ENCODE measurements at places on chromosomes 12 and 14.

DNA sequence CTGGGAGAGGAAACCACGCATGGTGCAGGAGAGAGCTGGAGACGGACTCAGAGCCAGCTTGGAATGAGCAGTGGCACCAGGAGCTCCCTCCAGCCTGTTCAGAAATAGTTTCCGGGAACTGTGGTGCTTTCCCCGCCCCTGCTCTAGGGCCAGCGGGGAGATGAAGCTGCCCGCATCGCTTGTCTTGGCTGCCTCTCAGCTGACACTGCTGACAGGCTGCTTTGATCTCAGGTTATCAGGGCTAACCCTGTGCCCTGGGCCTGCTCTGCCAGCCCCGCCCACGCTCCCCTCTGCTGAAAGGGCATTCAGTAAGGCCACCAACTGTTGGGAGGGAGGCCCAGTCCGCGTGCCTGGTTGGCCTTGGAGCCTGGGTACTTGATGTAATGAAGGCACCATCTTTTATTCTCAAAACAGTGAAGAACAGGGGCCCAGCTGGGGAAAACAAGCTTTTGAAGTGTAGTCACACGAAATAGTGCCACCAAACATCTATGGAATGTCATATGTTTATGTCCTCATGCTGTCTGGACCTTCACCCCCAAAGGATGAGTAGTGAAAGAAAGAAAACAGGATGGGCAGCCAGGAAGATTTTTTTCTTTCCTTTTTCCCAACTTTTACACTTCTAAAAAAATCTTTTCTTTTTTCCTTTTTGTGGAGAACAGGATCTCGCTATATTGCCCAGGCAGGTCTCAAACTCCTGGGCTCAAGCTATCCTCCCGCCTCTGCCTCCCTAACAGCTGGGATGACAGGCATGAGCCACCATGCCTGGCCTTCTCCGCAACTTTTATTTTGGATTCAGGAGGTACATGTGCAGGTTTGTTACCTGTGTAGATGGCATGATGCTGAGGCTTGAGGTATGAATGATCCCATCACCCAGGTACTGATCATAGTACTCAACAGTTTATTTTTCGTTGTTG, 115.9 kb upstream of the TBX3 start:
- DNase-seq = peak; percentile 66

- DNase-seq = no peak
These were observed 246.9 kb upstream of the TMEM132C start for GRCh38 chr12:128019996-128020544.

- DNase-seq = peak; percentile 63
These were observed 17.3 kb upstream of the RFLNA start for GRCh38 chr12:124277394-124278241.

DNA sequence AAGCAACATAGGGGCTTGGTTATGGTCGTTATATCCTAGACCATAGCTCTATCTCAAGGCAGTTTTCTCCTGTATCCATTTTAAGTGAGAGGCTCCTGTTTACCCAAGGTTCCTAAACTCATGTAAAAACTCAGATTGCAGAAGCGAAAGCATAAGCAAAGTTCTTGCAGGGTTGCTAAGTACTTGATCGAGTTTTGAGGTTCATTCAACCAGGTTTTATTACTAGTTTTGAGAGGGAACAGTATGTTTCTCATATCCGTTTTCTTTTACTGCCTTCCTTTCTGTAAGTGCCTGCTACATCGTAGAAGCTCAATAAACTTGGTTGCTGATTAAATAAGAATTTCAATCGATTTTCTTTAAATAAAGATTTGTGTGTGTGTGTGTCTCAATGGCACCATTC, 5.1 kb downstream of the AKAP3 start:
- DNase-seq = no peak

DNA sequence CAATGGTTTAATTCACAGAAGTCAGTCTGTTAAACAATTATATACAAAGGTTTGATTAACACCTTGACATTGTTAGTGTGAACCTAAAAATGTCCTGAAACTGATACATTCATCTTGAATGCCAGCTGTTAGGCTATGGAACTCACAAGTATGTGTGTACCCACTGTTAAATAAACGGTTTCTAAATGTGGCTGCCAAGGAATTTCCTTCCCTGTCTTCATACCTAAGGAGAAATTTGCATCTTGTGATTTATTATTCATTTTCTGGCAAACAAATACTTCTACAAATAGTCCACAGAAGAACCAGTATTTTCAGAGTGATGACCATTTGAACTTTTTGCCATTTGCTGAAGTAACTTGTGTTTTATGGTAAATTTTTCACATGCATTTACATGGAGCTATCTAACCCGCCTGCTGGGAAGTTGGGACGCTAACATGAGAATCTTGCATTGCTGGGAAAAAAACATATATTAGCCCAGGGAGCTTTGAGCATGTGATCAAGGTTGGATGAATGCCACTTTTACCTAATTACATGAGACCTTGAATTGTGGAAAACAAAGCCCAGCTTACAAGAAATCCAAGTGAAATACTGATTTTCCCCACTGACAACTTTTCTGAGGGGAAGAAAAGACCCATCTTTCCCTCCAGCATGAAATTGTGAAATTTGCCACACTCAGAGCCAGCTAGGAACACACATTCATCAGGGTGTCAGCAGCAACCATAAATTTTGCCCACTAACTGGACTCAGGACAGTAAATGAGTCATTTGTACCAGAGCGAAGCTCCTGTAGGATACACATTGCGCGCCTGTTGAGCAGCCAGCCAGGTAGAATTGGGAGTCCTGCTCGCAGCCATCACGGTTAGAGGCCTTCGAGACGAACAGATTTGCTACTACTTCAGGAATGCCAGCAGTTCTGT, 118.0 kb downstream of the KICS2 start:
- no peak for DNase-seq

- DNase-seq = no peak
These were observed 134.6 kb downstream of the RBM19 start for GRCh38 chr12:113831476-113831875.

All from left forelimb (tissue), 1 donor.